Endothelial cell (in vitro differentiated cells): ENCODE measurements at places on chromosomes 3 and 15.

DNA sequence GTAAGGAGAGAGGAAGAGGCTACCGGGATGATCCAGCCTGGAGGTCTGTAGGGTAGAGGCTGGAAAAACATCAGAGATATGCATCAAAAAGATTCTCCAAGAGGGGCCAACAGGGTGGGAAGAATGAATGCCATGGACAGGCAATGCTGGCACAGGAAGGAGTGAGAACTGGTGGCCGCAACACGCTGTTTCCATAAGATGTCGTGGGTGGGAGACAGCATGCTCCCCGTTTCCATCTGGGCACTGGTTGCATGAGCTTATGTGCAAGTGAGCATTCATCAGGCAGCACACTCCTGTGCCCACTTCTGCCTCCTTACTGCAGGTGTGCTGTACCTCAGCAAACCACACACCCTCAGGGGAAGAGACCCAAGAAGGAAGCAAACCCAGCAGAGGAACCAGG lies 59.4 kb downstream of the GABRB3 start:
- DNase-seq, result no peak

DNA sequence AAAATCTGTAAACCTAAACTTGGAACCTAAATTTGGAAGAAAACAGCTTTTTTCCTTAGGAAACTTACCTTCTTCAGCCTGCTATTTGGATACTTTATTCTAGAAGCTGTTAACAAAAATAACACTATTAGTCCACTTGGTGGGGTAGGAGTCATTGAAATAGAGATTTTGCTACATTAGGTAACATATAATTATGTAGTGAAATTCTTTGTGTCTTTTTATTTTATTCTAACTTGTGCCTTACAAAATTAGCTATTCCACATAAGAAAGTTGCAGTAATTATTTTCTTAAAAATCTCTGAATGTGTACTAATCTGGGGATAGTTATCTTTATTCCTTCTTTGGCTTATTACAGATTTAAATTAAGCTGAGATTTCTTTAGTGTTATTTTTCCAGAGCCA lies 360.4 kb upstream of the ROBO2 start:
- no peak for DNase-seq

- DNase-seq, result no peak
Observed at GRCh38 chr15:32943711-32944110, 225.9 kb downstream of the GREM1 start.

- DNase-seq, result peak; percentile 41
Observed at GRCh38 chr3:32934150-32934742, 17.2 kb upstream of the CCR4 start.

DNA sequence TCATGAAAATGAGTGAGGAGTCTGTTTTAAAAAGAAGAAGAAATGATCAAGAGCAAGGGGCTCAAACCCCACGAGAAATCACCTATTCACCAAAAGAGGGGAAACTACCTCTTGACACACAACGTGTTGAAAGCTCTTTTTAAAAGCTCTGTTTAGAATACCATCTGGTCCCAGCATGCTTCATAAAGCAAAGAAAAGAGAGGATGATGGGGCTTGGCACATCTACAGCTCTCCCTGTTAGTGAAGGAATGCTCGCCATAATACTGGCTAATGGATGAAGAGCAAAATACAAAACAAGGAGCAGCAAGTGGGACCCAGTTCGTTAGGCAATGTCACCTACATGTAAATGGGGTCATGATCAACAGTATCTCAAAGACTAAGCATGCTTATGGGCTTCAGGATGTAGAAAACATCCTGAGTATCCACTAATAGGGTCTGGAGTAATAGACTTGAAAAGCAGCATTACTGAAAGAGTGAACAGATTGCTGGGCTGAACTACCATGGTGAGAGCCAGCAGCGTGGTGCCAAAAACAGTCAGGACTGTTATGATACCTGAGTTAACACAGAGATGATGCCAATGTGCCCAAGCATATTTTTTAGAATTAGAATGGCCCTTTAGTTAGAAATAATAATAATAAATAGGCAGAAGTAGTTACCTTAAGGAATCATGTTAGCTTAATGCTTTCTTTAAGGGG lies 159.7 kb upstream of the POU1F1 start:
- no peak for DNase-seq

GRCh38 chr15:40344631-40345120 lies 3.9 kb upstream of the CCDC9B start:
- peak; percentile 70 for DNase-seq

- no peak for DNase-seq
Observed at GRCh38 chr15:63013052-63013808, 29.3 kb upstream of the TPM1 start.
